ENCODE measurements at places on chromosomes 6 and 20.

DNA sequence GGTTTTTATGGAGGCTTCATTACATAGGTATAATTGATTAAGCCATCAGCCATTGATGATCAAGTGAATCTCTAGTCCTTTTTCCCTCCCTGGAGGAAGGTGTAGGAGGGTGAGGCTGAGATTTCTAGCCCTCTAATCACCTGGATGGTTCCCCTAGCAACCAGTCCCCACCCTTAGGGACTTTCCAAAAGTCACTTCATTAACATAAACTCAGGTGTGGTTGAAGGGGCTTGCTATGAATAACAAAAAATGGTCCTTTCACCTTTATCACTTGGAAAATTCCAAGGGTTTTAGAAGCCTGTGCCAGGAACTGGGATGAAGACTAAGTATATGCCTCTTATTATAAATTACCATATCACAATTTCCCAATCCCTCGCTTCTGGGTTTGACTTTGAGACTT, 40.4 kb downstream of the SMPDL3A start:
- no peak for DNase-seq

DNA sequence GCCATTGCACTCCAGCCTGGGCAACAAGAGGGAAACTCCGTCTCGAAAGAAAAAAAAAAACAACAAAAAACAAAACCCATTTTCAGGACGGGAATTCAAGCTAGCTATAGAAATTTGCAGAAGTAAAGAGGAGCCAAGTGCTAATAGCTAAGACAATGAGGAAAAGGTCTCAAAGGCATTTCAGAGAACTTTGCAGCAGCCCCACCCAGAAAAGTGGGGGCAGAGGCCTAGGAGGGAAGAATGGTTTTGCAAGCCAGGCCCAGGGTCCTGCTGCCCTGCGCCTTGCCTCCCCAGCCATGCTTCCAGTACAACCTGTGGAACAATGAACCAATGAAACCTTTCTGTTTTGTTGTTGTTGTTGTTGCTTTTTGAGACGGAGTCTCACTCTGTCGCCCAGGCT, 38.3 kb upstream of the SAMHD1 start:
- DNase-seq, result no peak

DNA sequence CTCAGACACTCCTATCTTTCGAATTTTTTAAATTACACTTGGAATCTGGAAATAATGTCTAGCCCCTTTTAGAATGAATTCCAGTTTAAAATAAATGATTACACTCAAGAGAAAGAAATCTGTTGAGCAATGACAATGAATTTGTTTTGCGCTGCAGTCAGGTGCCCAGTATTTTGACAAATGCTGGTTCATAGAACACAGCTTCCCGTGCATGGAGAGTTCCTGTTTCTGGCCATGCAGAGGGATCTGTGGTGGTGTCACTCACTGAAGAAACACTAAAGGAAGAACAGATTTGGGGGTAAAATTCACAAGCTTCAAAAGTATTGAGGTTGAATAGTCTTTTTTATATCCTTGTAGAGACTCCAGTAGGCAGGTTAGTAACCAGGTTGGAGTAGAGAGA, 113.4 kb upstream of the CEP85L start:
- no peak for DNase-seq

DNA sequence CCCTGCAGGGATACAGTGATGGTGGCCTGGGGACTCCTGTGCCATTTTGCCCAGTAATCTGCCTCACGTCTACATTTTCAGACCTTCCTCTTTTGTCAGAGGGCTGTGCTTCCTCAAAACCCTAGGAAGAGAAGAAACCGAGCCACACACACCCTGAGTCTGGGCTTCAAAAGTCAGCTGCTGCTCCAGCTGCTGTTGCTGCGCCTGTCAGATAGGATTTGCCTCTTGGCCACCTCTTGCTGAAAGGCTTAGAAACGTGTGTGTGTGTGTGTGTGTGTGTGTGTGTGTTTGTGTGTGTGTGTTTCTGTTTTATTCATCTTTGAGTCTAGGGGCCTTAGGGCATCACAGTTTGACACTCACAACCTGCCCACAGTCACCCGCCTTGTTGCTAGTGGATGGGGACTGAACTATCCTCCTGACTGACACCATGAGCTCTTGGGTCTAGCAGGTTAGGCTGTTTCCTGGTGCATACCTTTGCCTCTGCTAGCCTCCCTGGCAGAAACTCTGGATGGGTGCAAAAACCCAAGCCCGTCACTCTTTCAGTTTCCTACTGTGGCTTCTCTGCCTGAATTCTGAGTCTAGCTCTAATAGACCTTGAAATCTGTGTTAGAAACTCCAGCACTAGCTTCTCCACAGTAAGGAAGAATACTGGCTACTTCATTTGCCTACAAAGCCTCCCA, 94.9 kb upstream of the CEP85L start:
- DNase-seq, result no peak

DNA sequence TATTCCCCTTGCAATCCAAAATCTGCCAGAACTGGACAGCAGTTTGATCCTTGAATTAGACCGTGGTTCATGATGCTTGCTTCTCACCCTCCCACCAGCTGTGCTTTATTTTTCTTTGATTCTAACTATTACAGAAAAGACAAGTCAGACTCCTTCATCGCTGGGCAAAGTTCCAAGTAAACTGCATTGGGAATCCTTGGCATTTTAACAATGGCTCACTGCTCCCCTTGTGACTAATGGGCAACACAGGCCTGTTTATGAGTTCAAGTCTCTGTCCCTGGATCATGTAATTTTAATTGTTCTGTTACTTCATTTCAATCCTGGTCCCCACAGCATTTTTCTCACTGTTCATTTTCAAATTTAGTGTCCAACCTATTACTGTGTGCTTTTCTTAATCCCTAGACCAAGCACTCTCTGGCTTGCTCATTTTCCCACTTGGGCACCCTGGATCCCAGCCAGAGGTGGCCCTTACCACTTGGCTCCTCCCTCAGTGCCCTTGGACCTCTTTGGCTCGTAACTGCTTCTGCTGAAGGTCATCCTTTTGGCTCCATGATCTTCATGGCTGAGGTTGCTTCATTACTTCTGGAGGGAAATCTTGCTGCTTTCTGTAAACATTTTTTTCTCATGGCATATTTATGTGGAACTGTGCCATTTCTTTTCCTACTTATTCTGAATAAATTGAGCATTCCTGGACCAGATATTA, 32.8 kb downstream of the PSMB9 start:
- DNase-seq, result no peak

DNA sequence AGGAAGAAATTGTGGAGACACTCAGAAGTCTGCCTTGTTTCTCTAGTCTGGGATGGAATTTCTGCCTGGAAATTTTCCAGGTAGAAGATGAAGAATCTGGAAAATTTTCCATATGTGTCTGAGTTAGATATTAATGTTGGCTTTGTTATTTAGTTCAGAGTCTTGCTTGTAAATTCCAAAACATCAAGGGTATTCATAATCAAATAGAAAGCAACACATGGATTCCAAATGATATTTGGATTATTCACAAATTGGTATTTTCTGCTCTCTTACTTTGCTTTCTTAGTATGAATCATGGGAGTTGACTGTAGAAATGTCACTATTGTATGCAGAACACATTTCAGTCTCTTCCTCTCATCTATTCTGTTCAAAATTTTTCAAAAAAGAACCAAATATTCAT, 116.0 kb downstream of the GRIK2 start:
- DNase-seq, result no peak

DNA sequence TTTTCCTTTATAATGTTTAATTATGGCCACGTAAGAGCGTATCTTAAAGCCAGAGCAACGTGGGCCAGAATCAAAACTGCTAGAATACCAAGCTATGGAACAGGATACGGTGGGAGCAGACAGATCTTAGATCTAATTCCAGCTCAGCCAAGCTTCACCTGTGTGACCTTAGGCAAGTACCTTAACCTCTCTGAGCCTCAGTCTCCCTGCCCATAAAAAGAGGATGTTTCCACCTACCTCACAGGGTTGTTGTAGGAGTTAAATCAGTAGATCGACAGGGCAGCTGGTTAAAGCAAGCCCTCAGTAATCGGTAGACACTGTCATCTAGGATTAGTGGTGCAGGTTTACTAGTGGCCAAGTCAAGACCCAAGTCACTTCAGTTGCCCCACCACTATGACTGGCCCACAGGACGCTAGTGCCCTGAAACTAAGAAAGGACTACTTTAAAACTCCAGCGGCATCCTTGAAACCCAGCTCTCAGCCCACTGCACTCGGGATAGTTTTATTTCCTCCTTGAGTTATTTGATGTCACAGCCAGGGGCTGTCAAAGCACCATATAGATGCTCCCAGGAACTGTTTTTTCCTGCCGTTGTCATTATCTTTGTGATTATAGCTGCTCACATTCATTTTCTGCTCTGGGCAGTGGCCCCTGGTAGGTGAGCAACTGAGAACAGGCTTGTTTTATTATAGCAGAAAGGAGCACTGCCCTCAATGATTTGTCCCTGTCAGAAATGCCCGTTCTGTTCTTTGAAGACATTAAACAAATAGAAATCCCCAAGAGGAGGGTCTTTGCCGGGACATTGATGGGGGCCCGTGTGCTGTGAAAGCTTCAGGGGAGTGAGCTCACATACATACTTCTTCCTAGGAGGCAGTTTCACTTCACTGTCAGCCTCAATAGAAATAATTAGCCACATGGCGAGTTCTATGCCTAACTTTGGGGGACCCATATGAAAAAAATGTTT, 63.1 kb downstream of the ISM1 start:
- DNase-seq, result no peak

DNA sequence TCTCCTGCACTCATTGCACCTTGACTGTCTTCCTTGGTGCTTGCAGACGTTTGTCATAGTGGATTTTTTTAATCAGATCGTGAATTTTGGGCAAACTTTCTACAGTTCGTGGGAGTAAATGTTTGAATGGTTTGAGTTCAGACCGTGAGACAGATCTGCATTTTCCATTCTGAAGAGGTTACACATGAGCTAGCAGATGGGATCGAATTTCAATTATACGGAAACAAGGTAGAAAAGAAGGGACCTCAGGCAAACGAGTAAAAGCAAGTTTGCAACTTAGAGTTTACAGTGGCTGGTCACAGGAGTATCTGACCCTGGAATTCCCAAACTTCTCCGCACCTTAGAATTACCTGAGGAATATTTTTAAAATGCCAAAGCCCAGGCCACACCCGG, 17.2 kb upstream of the NCR2 start:
- no peak for DNase-seq

DNA sequence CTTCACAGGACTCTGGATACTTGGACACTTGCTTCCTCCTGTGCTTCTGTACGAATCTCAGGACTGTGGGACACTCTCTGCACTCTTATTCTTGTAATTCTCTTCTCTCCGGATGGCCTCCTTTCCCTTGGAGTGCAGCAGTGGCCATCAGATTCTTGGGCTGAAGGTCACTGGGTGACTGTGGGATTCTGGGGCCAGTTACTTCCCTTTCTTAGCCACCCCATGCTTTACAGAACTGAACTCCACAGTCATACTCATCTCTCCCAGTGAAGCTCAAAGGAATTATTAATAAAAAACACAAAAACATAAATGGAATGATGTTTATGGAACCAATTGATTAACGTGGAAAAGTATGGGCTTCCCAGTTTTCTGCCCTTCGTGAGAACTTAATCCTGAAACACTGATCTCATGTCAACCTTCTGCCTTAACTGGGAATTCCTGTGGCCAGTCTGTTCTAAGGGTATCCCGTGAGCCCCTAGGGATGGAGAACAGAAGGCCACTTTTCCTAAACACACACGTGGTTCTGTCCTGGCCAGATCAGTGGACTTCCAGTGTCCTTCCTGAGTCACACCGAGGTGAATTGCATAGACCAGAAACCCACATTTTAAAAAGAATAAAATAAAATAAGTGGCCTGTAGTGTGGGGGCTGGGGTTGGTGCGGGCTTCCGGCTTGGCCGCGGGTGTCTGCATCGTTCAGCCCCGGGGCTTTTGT, 23.6 kb upstream of the HLA-E start:
- DNase-seq, result no peak

GRCh38 chr6:77010931-77011542, 452.3 kb downstream of the HTR1B start:
- DNase-seq, result no peak

DNA sequence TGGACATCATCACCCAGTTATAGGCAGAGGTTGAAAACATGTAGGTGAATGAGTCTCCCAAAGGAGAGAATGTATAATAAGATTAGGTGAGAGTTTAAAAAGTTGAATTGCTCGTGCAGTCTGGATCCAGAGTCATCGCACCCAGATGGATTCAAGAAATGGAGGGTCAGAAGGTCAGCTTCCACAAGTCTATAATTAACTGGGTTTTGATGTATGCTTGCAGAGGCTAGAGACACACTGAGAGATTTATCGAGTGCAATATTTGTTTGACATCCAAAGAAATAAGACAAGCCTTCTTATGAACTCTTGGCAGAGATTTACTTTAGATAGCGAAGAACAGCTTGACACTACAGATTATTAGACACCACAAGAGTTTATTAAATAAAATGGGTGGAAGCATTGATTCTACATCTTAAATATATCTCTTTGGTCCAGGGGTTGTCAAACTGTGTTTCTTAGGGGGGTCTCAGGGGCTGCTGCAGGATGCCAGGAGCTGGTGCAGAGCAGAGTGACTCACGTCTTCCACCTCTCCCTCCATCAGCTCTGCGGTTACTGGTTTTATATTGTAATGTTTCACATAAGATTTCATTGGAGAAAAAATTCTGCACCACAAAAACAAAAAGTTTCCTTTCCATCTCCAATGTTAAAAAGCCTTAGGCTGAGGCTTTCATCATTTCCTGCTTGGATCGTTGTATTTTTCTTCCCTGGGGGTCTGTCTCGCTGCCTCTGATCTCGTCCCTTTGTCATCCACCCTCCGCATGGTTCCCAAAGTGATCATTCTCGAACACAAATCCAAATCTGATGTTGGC, 176.2 kb upstream of the AHI1 start:
- no peak for DNase-seq

DNA sequence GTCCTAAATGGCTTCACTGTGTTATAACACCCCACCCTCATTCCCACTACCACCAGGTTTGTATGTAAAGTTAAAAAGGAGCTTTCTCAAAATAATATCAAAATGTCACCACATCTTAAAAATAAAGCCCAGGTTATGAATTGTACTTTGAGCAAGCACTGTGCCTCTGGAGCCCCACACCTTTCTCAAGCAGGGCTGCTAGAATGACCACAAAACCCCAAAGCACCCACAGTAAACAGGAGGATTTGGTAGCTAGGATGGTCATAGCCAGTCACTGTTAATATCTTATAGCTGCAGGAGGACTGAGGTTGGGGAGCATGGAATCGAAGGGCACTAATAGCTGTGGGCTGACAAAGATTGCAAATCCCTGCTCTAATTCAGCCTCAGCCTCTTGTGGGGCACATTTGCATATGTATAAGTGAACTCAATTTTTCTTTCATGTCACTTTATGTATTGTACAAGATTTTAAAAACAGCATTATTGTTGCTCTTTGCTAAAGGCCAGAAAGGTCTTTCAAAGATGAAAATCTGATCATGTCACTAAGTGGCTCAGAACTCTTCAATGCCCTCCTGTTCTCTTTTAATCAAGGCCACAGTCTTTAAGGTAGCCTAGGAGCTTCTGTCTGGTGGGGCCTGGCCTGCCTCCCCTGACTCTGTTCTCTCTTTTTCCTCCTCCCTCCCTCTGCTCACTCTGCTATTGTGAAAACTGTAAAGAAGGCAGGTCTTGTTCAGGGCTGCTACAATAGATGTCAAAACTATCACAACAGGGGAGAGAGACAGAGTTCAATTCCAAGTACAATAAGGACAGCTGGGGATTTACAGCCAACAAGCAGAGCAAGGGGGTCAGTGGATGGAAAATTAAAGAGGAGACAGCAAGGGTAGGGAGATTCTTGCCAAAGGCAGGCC, 101.6 kb downstream of the TMEM200A start:
- DNase-seq, result no peak
